ENCODE measurements at places on chromosomes 1 and 21.

DNA sequence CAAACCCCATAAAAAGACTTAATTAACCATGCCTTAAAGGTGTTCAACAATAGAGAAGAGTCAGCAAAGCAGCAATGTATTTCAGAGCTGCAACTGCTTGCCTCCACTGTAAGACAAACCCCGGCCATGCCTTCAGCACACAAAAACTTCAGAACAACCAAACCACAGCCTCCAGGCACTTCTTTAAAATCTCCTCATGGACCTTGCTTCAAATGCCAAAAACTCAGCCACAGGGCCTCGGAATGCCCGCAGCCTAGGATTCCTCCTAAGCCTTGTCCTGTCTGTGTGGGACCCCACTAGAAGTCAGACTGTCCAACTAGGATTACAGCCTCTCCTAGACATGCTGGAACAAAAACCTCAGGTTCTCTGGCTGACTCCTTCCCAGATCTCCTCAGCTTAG is 208.1 kb upstream of the DUSP10 start:
- DNase-seq: no peak

DNA sequence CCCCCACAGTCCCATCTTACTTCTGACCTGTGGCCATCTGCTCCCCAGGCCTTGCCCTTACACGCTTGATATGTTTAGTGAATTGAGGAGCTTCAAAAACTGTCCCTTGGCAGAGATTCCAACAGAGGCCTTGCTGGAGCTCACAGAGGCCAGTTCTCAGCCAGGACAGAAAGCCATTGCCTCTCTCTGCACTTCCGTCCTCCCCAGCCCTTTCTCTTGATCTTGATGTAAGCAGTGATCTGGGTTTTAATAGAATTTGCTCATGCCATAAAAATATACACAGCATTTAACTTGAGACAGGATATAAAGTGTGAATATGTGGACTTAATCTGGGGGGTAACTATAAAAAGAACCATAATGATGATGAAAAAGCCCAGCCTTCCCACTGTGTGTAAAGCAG is 453.5 kb downstream of the KIF26B start:
- no peak for DNase-seq

- DNase-seq: no peak
Observed at GRCh38 chr1:9805006-9805508, 18.7 kb downstream of the CLSTN1 start.

GRCh38 chr1:208026880-208027438 is 116.0 kb upstream of the CD34 start:
- no peak for DNase-seq

DNA sequence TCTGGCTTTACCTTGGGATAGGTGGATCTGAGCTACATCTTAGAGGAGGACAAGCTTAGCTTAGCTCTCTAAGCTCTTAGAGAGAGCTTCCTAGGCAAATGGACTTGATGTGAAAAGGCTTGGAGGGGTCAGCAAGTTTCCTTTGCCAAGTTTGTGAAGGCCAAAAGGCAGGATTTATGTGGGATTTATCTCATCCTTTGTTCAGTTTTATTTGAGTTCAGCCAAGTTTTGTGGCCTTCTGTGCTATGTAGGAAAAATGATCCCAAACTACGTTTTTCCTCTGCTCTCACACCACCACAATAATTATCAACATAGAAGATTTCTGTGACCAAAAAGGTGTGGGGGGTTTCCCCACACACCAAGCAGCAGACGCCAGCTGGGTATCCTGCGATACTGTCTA is 26.0 kb upstream of the RNF11 start:
- DNase-seq: no peak

DNA sequence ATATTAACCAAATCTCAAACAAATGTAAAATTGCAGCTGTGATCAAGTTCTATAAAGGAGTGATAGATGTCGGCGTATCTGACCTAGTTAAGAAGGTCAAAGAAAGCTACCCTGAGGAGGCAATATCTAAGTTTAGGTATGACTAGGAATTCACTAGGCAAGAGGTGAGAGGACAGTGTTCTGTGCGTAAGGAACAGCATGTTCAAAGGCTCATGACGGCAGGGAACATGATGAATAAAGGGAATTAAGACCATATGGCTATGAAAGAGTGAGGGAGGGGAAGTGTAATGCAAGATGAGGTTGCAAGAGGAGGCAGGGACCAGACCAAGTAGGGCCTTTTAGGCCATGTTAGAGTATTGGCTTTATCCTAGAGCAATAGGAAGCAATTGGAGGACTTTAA is 8.6 kb downstream of the LIX1L start:
- no peak for DNase-seq

GRCh38 chr1:54461731-54462596 is 55.8 kb upstream of the SSBP3 start:
- no peak for DNase-seq

DNA sequence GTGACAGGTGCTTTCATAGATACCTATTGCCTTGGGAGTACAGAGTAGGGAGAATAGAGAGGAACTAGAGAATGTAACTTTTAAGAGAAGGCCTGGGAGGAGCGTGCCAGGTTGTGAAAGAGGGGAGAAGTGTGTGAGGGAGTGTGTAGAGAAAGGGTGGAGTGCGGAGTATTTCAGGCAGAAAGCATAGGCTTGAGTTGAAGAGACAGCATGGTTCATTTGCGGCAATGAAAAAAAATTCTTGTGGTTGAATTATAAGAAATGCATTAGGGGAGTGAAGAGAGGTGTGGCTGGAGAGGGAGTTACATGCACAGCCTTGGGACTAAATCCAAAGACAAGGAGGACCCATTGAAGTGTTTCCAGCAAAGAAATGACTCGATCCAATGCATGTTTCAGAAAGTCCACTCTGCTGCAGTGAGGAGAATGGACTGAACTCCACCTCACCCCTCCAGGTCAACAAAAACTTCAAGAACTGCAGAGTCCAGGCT is 81.7 kb upstream of the ADAM30 start:
- DNase-seq: no peak

- no peak for DNase-seq
Observed at GRCh38 chr1:113282008-113282892, 108.1 kb upstream of the MAGI3 start.

- DNase-seq: no peak
Observed at GRCh38 chr1:119373465-119373864, 4.9 kb downstream of the HAO2 start.

Data from KG1 (cell line).